ENCODE measurements at places on chromosomes 7 and 10.

DNA sequence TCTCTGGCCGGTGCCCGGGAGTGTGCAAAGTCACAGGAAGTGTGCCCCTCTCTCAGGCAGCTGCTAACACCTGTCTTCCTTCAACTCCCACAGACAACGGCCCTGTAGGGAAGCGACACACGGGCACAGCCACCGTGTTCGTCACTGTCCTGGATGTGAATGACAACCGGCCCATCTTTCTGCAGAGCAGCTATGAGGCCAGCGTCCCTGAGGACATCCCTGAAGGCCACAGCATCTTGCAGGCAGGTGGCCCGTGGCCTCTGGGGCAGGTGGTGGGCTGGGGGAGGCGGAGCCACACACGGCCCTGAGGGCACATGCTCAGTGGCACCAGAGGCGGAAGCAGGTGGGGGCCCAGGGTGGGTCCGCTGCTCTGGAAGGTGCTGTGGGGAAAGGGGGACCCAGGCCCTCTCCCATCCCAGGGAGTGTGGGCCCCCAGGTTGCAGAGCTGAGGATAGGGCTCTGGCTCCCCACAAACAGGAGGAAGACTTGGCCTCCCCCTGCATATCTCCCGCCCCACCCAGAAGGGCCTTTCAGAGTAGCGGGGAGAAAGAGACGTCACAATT lies 6.9 kb downstream of the C10orf105 start:
- DNase-seq: no peak

DNA sequence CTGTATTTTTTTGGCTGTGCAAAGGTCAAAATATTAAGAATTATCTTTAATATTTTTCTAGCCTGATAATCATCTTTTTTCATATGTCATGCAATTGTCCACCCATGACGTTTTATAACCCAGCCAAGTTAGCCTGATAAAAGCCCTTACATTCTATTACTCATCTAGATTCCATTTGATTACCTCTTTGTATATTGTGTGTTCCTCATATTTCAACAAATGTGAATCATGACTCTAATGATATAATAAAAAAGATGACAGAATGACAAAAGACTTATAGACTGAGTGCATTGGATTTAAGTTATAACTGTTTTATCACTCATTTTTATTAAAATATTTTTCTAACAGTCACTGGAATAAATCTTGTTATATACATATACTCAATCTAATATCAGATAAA lies 1560.0 kb upstream of the LRRTM3 start:
- DNase-seq: no peak

GRCh38 chr7:1090686-1091643 lies 3.1 kb downstream of the GPER1 start:
- DNase-seq: no peak

DNA sequence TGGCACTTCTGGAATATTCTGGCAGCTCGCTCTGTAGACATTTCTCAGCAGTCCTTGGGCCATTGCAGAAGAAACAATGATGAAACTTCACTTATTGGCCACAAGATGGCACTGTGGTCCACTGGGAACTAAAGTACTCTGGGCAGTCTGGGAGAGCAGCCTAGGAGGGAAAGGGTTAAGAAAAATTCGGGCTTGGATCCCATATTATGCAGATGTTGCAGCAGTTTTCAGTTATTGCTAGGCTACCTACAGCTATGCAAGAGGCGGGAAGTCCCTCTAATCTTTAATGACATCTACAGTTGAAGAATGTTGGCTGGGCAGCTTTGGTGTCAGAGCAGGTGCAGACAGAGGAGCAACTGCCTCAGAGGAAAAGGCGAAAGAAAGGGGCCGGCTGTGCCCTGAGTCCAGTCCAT lies 201.7 kb upstream of the PRSS58 start:
- no peak for DNase-seq

DNA sequence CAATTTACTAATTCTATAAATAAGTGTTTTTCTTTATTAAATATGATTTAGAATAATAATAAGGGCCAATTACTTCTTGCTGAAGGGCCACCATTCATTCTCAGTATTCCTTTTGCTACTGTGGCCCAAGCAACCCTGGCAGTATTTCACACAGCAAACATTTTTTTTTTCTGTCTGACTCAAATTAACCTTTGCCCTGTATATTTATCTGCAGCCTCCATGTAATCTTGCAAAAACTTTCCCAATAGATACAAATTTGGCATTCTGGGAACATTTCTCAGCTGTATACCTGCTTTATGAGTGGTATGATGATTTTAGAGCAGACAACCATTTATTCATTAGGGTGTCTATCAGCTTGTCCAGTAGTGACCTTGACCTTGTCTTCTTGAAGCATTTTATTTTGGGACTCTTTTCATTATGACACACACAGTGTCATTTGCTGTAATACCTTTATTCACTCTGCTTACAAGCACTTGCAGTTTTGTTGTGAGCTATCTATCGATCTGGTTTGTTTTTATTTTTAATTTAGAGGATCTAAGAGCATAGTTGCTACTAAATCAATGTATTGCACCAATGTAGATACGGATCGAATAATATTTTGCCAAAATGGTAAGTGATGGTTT lies 159.7 kb upstream of the PLXDC2 start:
- DNase-seq: no peak

- DNase-seq: no peak
These were observed 359.2 kb downstream of the PHF14 start for GRCh38 chr7:11332865-11333228.

GRCh38 chr7:153415632-153416031 lies 636.6 kb upstream of the DPP6 start:
- DNase-seq: no peak

DNA sequence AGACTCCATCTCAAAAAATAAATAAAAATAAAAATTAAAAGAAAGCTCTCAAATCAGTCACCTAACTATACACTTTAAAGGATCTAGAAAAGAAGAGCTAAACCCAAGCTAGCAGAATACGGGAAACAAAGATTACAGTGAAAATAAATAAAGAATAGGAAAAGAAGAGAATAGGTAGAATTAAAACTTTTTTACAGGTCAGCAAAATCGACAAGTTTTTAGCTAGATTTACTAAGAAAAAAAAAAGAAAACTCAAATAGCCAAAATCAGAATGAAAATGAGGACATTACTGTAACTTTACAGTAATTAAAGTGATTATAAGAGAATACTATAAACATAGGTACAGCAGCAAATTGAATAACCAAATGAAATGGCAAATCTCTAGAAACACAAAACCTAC lies 51.5 kb upstream of the RABGEF1 start:
- no peak for DNase-seq

DNA sequence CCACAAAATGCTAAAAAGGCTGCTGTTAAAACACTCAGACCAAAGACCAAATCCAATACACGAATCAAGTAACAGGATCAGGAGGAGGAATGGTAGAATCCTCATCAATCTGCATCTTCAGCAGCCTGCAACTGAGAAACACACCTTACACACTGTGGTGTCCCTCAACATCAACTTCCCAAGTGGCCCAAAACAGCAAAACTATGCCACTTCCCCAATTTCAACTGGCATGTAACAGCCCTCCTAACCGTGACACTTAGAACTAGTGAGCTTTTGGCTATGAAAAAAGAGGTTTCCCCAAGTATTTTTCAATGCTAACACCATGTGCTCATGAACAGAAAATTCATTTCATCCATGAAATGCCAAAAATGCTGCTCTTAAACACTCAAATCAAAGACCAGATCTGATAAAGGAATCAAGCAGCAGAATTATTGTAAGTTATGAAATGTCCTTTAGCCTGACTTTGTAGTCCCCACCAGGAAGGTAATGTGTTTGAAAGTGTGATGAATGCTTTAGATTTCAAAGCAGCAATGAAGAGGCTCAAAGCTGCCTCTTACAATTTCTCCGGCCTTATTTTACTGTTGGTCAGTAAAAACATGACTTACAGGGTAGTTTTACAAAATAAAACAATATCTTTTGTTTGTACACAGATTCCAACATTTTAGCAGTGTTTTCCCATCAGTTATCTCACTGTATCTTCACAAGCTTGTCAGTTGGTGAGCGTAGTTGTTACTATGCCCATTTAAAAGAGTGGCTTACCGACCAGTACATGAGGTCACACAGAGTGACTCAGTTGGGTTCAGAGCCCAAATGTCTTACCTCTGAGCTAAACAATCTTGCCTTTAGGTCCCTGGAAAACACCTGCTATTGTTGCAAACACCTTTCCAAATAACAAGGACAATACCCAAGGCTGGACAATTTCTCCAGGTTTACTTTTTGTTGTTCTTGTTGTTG lies 65.7 kb upstream of the ASAH2 start:
- no peak for DNase-seq

DNA sequence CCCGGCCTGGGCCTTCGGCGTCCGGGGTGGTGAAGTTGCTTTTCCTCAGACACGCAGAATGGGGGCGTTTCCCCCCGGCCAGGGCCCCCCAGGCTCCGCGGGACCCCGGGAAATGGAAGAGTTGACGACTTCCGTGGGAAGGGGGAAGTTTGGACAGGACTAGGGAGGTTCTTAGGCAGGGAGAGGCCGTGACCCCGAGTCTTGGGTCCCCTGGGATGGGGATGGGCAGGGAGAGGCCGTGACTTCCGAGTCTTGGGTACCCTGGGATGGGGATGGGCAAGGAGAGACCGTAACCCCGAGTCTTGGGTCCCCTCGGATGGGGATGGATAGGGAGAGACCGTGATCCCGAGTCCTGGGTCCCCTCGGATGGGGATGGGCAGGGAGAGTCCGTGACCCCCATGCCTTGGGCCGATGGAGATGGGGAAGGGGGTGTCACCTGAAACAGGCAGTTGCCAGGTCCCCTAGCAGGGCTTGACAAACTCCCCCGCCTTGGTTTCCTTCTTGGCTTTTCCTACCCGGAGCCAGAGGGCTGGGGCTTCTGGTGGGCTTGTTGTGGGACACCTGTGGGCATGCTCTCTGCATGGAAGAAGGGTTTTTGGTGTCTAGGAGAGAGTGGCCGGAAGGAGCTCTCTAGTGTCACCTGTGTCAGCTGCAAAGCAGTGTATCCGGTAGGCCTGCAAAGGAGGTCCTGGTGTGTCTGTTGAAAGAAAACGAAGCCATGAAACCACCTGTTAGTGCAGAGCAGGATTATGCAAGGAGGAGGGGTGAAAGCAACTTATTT lies 1.1 kb downstream of the TRRAP start:
- DNase-seq: peak; percentile 38

DNA sequence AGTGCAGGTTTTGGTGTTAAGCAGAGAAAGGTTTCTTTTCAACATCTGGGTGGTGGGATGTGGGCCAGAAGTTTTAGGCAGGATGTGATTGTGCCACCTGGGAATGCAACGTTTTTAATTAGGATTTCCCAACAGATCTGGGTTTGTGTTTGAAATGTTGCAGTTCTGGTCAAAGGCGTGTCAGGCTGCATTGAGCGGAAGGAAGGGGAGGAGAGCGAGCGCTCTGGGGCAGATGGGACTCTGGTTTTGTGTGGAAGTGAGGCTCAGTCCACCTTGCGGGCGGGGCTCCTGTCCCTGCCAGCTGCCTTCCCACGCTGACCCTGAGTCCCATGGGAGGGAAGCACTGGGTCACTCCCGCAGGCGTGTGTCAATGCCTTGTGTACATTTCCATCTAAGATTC lies 767.7 kb downstream of the KCNMA1 start:
- no peak for DNase-seq

DNA sequence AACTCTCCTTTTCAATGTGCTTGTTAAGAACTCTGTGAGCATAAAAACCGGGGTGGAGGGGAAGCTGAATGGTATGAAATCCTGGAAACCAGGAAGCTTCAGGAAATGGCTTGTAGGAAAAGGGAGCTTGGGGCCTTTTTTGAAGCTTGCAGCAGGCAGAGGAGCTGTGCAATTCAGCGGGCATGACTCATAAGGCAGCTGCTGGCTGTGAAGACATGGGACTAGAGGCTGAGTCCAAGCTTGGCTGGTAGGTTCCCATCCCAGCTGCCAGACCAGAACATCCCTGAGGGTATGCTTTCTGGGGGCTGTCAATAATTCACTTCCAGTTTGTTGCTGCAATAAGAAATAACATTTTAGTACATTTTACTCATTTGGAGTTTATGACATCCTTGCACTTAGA lies 36.8 kb upstream of the CDC14C start:
- DNase-seq: no peak

GRCh38 chr7:143085109-143085508 lies 33.0 kb downstream of the OR6V1 start:
- no peak for DNase-seq

DNA sequence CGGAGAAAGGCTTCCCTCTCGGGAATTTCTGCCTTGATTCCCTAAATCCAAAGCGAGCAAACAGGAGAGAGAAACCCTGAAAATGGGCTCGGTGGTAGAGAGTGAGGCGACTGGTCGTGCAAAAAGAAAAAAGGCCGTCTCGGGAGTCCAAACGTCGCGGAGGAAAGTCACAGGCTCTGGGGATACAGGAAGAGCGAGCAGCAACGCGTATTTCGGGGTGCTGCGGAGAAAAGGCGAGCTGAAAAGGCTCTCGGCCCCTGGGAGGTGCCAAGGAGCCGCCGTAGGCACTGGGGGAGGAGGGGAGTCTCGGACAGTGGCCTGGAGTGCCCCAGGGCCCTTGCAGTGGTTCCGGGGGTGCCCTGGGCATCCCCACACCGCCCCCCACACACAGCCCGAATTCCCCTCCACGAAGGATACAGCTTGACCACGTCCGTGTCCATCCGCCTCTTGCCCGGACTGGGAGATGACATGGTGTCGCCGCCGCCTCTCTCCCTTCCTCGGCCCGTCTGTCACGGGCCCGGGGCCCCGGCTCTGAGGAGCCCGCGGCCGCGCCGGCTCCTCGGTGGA lies 591 bp downstream of the UBE2H start:
- DNase-seq: peak; percentile 22

GRCh38 chr10:86449926-86450558 lies 71.5 kb downstream of the WAPL start:
- no peak for DNase-seq

GRCh38 chr7:25710959-25711358 lies 441.0 kb upstream of the NFE2L3 start:
- DNase-seq: no peak

DNA sequence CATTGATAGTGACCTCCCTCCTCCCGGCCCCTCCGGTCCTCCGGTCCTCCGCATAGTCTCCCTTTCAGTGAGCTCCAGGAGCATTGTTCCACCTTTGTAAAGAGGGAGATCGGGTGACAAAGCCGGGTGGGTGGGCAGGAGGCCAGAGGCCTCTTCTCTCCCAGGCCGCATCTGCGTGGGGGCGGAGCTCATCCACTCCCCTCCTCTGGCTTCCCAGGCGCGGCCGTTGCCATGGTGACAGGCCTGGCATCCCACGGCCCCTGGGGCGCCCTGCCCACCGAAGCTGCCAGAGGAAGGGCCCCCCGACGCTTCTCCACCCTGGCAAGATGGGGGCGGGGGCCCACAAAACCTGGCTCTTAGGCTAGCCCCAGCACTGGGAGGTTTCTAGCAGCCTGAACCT lies 4.4 kb upstream of the FZD9 start:
- no peak for DNase-seq

DNA sequence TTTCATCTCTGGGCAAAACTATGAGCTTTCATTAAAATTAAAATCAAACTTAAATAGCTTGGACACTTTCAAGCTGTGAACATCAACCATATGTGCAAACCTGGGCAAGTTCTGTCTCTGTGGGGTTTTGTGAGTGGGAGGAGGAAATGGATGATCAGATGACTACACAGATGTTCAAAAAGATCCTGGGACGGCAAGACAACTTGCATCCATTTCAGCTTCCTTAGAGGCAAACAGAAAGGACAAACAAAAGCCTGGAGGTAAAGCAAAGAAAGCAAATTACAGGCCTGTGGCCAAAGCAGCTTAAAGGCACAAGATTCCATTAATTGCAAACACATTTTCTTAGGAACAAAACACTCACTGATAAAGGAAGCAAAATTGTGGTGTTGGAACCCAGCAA lies 222.2 kb downstream of the NEBL start:
- no peak for DNase-seq

GRCh38 chr10:33204031-33204430 lies 130.4 kb downstream of the NRP1 start:
- DNase-seq: no peak

GRCh38 chr10:7272008-7272407 lies 138.8 kb downstream of the SFMBT2 start:
- DNase-seq: no peak
